Occipital lobe (tissue), 3 donors: ENCODE measurements at places on chromosomes 7 and 10. TPM values are rescaled to one million over a fixed set of nuclear protein-coding genes. Genes with fewer than 3 reads are reported as not detected.

Gene RELN
- total RNA-seq, result 34.2 TPM

Gene ATOH7
- total RNA-seq, result 1.4 TPM

Gene MXI1
- total RNA-seq, result 68.2 TPM

Gene DPP6
- 36.7 TPM for total RNA-seq

Gene RBP3
- total RNA-seq, result not detected

Gene CCL24
- total RNA-seq, result not detected

Gene PLXNA4
- total RNA-seq, result 103 TPM

Gene PNLIPRP3
- total RNA-seq, result not detected

Gene HHEX
- 1.6 TPM for total RNA-seq

Gene SPDYE1
- total RNA-seq, result not detected

Gene LRWD1
- total RNA-seq, result 39.5 TPM

Gene TAS2R4
- 4.5 TPM for total RNA-seq

Gene TASOR2
- 86.1 TPM for total RNA-seq
